ENCODE measurements at places on chromosomes 4 and X.

GRCh38 chr4:165060938-165061337 lies 7.3 kb downstream of the TRIM75 start:
- no peak for DNase-seq

DNA sequence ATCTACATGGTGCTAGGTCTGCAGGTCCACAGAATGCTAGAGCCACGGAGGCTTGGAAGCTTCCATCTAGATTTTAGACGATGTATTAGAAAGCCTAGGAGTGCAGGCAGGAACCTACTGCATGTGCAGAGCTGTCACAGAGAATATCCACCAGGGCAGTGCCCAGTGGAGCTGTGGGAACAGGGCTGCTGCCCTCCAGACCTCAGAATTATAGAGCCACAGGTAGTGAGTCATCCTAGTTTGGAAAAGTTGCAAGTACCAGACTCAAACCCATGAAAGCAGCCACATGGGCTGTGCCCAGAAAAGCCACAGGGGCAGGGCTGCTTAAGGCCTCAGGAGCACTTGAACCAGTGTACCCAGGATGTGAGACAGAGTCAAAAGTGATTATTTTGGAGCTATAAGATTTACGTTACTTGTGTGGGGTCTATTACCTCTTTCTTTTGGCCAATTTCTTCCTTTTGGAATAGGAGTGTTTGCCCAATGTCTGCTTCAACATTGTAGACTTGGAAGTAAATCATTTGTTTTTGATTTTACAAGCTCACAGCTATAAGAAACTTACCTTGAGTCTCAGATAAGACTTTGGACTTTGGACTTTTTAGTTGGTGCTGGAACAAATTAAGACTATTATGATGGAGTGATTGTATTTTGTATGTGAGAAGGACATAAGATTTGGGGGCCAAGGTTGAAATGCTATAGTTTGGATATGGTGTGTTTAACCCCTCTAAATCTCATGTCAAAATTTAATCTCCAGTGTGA lies 143.5 kb upstream of the CHRDL1 start:
- no peak for DNase-seq

DNA sequence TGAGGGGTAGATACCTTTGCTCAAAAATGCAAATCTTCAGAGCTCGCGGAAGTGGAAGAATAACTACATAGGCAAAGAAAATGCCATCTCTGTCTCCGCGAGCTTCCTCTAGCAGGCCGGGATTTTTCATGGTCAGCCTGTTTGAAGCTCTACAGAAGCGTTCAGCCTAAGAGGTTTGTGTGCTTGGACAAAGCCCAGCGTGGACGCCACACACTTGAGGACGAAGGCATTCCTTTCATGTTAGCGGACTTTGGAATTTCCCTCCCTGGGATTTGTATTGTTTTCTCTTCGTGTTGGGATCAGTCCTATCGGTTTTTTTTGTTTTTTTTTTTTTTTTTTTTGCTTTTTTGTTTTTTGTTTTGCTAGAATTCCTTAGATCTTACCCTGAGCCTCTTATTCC lies 53.7 kb downstream of the SMIM31 start:
- DNase-seq, result no peak

DNA sequence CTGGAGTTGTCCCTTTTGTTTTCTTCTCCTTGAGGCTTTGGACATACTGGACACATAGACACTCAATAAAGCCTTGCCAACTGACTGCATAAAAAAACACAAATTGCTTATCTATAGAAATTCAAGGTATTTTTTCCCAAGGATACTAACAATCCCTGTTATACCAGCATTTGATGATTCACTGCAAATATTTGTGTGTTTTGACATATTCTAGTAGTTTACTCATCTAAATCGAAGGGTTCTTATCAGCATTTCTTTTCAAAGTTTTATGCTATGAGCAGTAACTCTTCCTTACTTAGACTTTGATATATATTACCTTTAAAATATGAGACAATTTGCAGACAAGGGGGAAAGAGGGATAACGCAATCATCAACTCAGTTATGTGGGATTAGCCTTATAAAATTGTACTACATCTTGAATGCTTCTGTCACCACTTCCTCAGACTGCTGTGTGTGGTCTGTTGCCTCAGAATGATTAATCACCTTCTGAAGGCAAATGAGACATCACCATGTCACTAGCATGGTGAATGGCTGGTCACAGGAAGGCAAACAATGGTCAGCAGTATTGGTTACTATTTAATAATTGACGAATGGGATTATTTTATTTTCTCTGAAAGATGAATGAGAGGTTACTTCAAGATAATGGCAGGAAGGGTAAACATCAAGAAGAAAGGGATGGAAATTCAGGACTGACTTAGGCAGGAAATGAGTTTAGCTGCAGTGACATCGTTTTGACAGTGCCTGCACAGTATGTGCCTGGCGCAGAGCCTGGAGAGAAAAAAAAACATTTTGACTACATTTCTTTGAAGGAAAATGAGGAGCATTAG lies 544.3 kb upstream of the CNKSR2 start:
- no peak for DNase-seq

- no peak for DNase-seq
These were observed 34.7 kb downstream of the LUZP4 start for GRCh38 chrX:115324194-115324593.

GRCh38 chr4:143358923-143359643 lies 22.4 kb downstream of the GAB1 start:
- DNase-seq, result no peak

GRCh38 chrX:802846-803245 lies 172.3 kb downstream of the SHOX start:
- DNase-seq, result no peak

DNA sequence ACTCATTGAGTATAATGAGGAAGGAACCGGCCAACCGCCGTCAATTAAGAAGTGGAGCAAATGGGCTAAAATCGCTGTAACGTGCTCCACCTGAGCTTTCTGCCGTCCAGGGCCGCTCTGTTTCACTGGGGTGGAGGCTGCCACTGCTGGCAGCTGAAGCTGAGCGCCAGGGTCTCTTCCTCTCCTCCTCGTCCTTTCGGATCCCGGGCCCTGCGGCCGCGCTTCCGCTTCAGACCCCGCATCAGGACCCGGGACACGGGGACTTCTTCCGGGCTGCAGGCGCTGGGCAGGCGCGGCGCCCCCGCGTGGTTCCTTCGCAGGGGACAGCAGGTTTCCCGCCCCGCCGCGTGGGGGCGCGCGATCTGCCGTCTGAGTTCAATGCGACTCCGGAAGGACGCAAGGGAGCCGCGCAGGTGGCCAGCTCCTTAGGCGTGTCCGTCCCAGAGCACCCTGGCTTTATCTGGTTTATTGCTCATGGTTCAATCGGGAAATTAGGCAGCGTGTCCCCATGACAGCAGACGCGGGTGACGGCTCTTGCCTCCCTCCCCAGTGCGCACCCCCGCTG lies 519.8 kb downstream of the TRIML1 start:
- no peak for DNase-seq

GRCh38 chr4:10951306-10951705 lies 266.7 kb upstream of the CLNK start:
- no peak for DNase-seq

DNA sequence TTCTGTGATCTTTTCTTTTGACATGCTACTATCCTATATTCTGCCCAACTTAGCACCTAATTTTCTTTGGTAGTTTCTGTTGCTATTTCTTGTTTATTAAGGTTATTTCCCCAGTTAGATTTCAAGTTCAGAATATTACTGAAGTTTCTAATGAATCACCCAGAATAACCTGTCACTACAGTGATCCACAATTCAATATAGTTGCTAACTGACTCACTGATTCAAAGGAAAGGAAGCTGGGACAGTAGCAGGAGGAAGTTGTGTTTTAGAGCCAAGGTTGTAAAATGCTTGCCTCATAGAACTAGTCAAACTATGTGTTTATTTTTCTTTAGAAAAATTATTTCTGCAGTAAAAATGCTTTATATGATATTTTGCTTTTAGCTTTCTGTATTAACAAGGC lies 37.4 kb downstream of the PAK3 start:
- no peak for DNase-seq

GRCh38 chr4:182139491-182139890 lies 103.7 kb upstream of the TENM3 start:
- no peak for DNase-seq

DNA sequence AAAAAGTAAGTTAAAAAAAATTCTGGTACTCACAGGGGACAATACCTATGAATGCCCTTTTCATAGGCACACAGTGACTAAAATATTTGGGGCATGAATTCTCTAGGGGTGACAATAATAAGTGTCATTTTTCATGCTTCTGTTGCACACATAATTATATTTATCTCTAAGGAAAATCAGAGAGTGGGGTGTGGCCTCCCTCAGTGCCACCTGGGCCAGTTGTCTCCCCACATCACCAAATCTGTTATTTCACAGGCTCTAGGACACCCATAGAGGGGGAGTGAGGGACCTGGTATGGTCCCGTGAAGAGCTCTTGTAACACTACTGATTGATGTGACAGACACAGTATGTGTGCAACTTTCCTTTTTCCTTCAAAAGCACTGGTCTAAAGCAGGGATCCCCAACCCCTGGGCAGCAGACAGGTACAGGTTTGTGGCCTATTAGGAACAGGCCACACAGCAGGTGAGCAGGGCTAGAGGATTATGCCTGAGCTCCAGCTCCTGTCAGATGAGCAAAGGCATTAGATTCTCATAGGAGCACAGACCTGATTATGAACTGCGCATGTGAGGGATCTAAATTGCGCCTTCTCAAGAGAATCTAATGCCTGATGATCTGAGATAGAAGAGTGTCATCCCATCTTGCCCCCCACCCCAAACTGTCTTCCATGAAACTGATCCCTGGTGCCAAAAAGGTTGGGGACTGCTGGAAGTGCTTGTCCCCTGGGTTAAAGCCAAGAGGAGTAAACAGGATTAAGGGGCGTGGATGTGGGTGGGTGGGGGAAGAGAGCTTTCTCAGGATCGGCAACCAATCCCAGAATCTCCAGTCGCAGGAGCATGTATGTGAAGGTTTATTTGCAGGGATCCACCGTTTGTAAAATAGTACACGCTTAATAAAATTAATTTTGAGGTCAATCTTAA lies 856 bp downstream of the SLC9B1 start:
- DNase-seq, result no peak

DNA sequence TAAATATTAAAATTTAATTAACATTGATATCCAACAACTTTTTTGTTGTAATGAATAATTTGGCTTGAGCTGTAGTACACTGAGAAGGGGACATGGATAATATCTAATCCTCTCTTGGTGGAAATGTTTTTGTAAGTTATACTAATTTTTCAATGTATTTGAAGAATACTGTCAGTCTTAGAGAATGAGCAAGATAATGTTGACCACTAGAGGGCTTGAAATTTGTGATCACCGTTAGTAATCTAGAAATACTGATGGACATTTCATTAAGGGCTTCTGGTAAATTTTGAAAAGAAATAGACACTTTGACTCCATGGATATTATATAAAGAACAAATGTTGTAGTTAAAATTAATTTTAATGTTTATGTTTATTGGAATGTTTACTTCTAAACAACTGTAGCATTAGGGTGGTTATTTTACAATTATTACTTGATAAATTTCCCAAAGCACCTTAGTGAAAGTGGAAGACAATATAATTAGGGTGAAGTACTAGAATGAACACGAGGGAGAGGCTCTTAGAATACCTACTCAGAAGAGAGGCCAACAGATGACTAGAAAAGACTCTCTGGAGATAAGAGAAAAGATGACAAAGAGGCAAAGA lies 20.0 kb upstream of the CAMK2D start:
- no peak for DNase-seq

DNA sequence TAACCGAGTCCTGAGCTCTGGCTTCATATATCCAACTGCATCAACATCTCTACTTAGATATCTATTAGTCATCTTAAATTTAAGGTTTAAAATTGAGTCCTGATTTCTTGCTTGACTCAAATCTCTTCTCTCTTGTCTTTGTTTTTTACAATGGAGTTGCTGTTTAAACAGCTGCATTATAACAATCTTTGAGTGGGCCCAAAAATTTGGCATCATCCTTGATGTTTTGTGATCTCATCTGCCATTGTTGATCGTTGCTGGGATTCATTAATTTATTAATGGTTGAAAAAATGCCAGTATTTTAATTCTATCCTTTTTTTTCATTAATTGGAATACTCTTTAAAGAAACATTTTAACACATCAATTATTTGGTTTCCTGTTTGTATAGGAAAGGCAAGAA lies 82.2 kb downstream of the STIM2 start:
- no peak for DNase-seq

- no peak for DNase-seq
These were observed 36.4 kb downstream of the DHX15 start for GRCh38 chr4:24547979-24548378.

DNA sequence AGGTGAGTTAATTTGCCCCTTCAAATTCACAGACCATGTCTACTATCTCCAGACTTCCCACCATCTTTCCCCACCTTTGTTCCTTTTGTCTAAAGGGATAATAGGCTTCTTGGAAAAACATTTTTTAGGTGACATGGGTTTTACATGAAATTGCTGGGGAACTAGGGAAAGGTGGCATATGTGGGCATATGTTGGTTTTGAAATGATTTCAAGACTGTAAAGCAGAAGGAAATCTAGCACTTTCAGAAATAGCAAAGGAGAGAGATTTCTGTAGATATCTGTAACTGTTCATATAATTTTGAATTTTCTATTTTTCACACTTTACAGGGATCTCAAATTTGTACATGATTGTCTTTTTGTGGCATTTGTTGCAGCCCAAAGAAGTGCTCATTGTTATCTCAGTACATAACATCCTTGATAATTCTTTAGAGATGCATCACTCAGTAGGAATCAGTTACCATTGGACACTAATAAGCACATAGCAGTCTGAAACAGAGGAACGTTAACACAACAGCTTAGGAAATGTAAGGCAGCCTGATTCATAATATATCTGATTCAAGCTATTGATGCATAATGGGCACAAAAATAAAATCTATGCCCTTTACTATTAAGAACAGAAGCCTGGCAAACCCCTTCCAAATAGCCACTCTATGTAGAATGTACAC lies 659.7 kb downstream of the CENPC start:
- DNase-seq, result no peak

DNA sequence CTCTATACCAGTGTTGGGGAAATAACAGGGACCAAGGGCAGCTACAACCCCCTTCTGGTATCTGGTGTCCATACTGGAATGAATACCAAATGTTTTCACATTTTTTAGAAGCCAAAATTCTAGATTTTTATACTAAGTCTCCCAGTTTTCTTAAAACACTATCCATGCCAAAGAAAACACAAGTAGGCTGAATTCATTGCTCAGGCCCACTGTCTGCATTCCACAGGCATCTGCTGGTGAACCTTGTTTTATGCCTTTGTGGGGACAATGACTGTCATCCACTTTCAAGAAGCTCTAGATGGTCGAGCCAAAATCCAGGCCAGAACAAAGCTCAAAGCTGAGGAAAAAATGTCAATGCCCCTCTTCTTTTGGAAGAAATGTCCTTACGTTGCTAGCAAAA lies 213.4 kb upstream of the RASGEF1B start:
- no peak for DNase-seq

GRCh38 chr4:55074386-55074785 lies 51.0 kb downstream of the KDR start:
- no peak for DNase-seq

DNA sequence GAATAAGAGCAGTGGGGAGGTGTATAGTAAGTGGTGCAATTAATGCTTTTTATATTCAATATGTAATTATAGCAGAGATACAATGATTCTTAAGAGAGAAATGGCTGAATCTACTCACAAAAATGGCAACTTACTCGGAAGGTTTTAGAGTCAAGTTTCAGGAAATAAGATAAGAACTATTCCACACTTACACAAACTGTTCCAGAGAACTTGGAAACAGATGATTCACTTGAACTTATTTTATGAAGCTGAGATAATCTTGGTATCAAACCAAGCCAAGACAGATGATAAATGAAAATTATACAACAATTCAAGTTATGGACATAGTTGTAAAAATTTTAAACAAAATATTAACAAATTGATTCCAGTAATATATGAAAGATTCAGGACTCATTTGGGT lies 311.3 kb upstream of the HS3ST1 start:
- DNase-seq, result no peak

GRCh38 chr4:170026253-170027021 lies at the start of gene MFAP3L:
Gene MFAP3L, minus strand, starts transcription at chr4:170026395. Its CDS starts 20,518 bp downstream, at chr4:170005877.
- peak; percentile 39 for DNase-seq
